ENCODE measurements at places on chromosomes 3 and 15. TPM values are rescaled to one million over a fixed set of nuclear protein-coding genes. Genes with fewer than 3 reads are reported as not detected.

The UBAP1L gene
- total RNA-seq: 3.3 TPM

The SLC28A1 gene
- total RNA-seq: 0.47 TPM

The ZMAT3 gene
- 4.9 TPM for total RNA-seq

The PRSS50 gene
- not detected for total RNA-seq

GRCh38 chr15:60853109-60853508 lies 374.2 kb upstream of the ICE2 start:
- H3K36me3 ChIP-seq: no peaks in the 10 kb centered on the region
- no peaks in the 10 kb centered on the region for H3K4me1 ChIP-seq
- no peak overlapping the region for H3K27ac ChIP-seq
- H3K27me3 ChIP-seq: no peaks in the 10 kb centered on the region

DNA sequence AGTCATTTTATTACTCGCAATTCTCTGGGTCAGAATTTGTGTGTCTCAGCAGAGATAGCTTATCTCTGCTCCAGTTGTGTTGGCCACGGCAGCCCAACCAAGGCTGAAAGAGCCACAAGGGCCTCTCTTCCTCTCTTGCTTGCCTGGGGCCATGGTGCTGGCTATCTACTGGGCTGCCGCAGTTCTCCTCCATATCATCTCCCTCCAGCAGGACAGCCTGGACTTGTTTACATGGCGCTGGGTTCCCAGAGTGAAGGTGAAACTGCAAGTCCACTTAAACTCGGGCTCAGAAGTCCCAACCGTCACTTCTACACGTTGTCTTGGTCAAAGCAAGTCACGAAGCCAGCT lies 134.8 kb downstream of the UACA start:
- no peak for DNase-seq
- H3K27me3 ChIP-seq: no peaks in the 10 kb centered on the region
- no peak overlapping the region for H3K4me3 ChIP-seq
- no peak overlapping the region for H3K27ac ChIP-seq
- H3K36me3 ChIP-seq: no peaks in the 10 kb centered on the region
- H3K4me1 ChIP-seq: no peaks in the 10 kb centered on the region

DNA sequence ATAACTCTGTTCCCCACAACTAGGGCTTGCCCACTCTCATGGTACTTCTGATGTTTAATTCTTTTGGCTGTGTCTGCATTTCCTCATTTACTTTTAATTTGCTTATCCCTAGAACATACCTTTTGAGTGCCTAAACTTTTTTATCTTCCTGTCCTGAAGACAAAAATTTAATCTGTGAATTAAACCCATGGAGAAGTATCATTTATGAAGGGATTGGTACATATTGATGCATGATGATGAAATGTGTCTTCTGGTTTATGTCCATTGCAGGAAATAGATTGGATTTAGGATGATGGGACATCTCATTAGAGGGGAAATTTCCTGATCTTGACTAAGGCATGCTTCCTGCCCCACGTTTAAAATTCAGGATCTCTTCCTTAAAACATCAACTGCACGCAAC lies 109.5 kb downstream of the PGPEP1L start:
- H3K27ac ChIP-seq: no peak overlapping the region
- H3K36me3 ChIP-seq: no peaks in the 10 kb centered on the region
- DNase-seq: no peak
- H3K4me1 ChIP-seq: no peaks in the 10 kb centered on the region
- H3K27me3 ChIP-seq: no peaks in the 10 kb centered on the region

Measured in gastrocnemius medialis (tissue), 4 donors.